ENCODE measurements at places on chromosomes 3 and 15. TPM values are rescaled to one million over a fixed set of nuclear protein-coding genes. Genes with fewer than 3 reads are reported as not detected.

DNA sequence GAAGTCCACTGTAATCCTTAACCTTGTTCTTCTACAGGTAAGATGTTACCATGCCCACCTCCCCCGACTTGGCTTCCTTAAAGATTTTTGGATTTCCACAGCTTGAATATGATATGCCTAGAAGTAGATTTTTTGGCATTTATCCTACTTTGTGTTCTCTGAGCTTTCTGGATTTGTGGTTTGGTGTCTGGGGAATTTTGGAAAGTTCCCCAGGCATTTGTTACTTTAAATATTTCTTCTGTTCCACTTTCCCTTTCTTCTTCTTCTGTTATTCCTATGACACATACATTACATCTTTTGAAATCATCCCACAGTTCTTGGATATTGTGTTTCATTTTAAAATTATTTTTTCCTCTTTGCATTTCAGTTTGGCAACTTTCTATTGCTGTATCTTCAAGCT, 122.1 kb upstream of the TMEM108 start:
- DNase-seq = no peak
- peaks cover 3% of the 10 kb centered on the region for H3K4me1 ChIP-seq
- no peaks in the 10 kb centered on the region for H3K36me3 ChIP-seq
- no peak overlapping the region for H3K27ac ChIP-seq

GRCh38 chr15:80736560-80736959, 41.5 kb downstream of the ABHD17C start:
- H3K27me3 ChIP-seq = no peaks in the 10 kb centered on the region
- no peak overlapping the region for H3K27ac ChIP-seq
- H3K36me3 ChIP-seq = peaks cover 3% of the 10 kb centered on the region
- no peak for DNase-seq
- H3K4me1 ChIP-seq = no peaks in the 10 kb centered on the region

DNA sequence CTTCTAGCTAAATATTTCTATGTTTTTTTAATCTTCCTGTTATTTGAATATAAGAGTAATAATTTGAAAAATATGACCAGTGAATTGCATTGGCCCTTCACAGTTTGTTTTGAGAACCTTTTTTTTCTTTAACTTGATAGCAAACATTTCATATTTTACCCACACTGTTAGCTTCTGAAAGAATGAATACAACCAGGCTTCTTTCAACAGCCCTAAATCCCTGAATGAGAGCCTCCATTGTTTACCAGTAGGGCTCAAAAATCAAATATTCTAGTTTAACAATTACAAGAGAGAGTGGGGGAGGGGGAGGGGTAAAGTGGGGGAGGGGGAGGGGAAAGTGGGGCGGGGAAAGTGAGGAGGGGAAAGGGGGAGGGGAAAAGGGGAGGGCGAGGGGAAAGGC, 14.5 kb upstream of the TOP2B start:
- H3K27me3 ChIP-seq = no peaks in the 10 kb centered on the region
- no peak overlapping the region for H3K4me3 ChIP-seq
- no peak overlapping the region for H3K27ac ChIP-seq
- H3K36me3 ChIP-seq = no peaks in the 10 kb centered on the region
- H3K4me1 ChIP-seq = peaks cover 6% of the 10 kb centered on the region
- DNase-seq = no peak

- DNase-seq = no peak
- H3K27me3 ChIP-seq = no peaks in the 10 kb centered on the region
- no peaks in the 10 kb centered on the region for H3K4me1 ChIP-seq
Measured at GRCh38 chr3:62101488-62101887, 271.9 kb downstream of the FEZF2 start.

DNA sequence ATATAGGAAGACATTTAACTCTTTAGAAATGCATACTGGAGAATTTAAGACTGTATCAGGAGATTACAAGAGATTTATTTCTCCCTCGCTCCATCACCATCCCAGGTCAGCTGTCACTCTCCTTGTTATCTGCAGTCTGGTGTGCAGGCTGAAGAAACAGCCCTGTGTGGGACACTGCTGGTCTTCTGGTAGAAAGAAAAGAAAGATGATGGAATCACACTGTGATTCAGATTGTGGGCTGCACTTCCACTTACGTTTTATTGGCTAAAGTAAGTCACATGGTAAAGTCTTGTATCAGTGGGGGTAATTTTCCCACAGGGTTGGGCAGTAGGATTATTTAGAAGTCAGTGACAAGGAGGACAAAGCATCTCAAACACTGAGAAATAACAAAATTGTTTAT, 18.1 kb upstream of the ATP1B3 start:
- H3K4me1 ChIP-seq = peaks cover 6% of the 10 kb centered on the region
- no peaks in the 10 kb centered on the region for H3K36me3 ChIP-seq
- no peak for DNase-seq
- no peak overlapping the region for H3K4me3 ChIP-seq
- H3K27ac ChIP-seq = no peak overlapping the region

GRCh38 chr15:78422571-78423340, 15.3 kb upstream of the IREB2 start:
- H3K27ac ChIP-seq = no peak overlapping the region
- H3K27me3 ChIP-seq = no peaks in the 10 kb centered on the region
- no peak overlapping the region for H3K4me3 ChIP-seq
- peak; percentile 81 for DNase-seq

- no peaks in the 10 kb centered on the region for H3K27me3 ChIP-seq
- H3K36me3 ChIP-seq = peaks cover 72% of the 10 kb centered on the region
- H3K4me1 ChIP-seq = no peaks in the 10 kb centered on the region
Measured at GRCh38 chr3:187072102-187072501, 67.2 kb downstream of the RPL39L start.

Gene RASSF1
- 9.4 TPM for total RNA-seq

Gene KLF13
- 18.7 TPM for total RNA-seq

DNA sequence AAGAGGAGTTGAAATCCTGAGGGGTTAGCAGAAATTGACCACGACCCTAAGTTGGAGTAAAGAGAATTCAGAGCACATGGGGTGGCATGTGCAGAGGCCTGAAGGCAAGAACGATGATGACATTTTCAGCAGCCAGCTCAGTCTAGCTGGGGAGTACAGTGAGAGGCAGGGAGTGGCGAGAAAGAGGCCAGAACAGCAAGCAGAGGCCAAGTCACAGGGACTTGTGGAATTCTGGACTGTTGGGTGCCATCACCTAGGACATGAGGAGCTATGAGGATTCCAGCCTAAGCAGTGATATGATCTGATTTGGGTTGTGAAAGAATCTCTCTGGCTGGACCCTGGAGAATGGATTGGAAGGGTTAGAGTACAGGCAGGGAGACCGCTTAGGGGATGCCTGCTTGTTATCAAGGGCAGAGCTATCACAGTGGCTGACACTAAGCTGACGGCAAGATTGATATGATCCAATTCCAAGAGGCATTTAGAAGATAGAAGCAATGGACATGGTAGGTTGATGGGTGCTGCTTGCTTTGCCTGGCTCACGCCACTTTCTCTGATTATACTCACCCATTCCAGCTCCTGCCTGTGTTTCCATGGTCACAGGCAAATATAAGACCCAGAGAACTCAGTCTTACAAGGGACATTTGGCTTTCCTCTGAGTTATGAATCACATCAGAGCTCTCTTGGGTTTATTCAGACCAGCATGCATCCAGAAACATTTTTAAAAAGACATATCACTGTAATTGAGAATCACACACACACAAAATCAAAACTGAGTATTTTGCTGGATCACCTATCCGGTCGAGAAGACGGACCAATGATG, 66.4 kb downstream of the LRTM1 start:
- H3K36me3 ChIP-seq = no peaks in the 10 kb centered on the region
- no peaks in the 10 kb centered on the region for H3K4me1 ChIP-seq
- H3K4me3 ChIP-seq = no peak overlapping the region
- H3K27ac ChIP-seq = no peak overlapping the region
- DNase-seq = no peak

Gene MCCC1
- total RNA-seq = 33.4 TPM

- DNase-seq = peak; percentile 53
- H3K36me3 ChIP-seq = no peaks in the 10 kb centered on the region
- H3K4me3 ChIP-seq = no peak overlapping the region
- H3K27me3 ChIP-seq = peaks cover 5% of the 10 kb centered on the region
- no peak overlapping the region for H3K27ac ChIP-seq
Measured at GRCh38 chr3:39234651-39235050, 42.3 kb upstream of the XIRP1 start.

GRCh38 chr3:65581313-65581712, 457.4 kb downstream of the MAGI1 start:
- no peak for DNase-seq
- H3K27ac ChIP-seq = no peak overlapping the region
- H3K4me3 ChIP-seq = no peak overlapping the region
- no peaks in the 10 kb centered on the region for H3K27me3 ChIP-seq
- H3K4me1 ChIP-seq = no peaks in the 10 kb centered on the region

GRCh38 chr3:123627673-123628670, 43.1 kb upstream of the HACD2 start:
- no peak overlapping the region for H3K4me3 ChIP-seq
- no peaks in the 10 kb centered on the region for H3K27me3 ChIP-seq
- H3K4me1 ChIP-seq = no peaks in the 10 kb centered on the region
- no peak for DNase-seq

GRCh38 chr3:146322216-146322817, 71.4 kb upstream of the PLSCR4 start:
- H3K27me3 ChIP-seq = no peaks in the 10 kb centered on the region
- no peak overlapping the region for H3K27ac ChIP-seq
- no peak overlapping the region for H3K4me3 ChIP-seq
- H3K36me3 ChIP-seq = no peaks in the 10 kb centered on the region

Gene FSTL1
- 309 TPM for total RNA-seq

DNA sequence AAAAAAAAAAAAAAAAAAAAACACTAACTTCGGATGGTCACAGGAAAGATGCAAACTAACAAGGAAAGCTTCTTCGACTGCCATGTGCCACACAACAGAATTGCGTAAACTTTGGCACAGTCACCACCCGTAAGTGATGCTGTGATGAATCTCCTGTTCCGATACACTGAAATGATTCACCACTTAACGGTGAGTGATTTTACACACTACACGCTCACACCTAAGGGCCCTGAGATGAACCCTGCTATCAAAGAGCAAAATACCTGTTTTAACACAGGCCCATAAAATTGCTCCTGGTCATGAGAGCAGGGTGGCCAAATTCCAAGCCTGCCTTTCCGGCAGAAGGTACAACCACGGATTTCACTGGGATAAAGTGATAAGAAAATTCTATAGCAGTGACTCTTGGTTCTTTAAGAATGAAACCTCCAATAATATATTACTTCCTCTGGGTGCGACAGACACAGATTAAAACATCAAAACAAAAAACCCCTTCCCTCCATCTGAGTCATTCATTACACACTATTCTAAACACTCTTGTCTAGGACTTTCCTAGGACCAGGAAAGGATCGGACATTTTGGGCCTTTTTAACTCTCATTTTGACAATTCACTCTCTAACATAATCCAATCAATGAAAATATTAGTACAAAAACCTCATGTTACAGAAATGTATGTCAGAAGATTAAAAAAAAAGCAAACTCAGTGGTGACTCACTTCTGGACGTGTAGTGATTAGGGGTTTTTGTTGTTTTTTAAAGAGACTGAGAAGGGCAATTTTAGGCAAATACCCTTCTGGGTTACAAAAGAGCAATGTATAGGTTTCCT, 28.3 kb downstream of the LRIG1 start:
- no peak overlapping the region for H3K27ac ChIP-seq
- H3K27me3 ChIP-seq = no peaks in the 10 kb centered on the region
- no peak overlapping the region for H3K4me3 ChIP-seq
- H3K4me1 ChIP-seq = peaks cover 34% of the 10 kb centered on the region
- no peak for DNase-seq

Gene MESP2
- 0.20 TPM for total RNA-seq

Gene SELENOK
- 54.6 TPM for total RNA-seq

DNA sequence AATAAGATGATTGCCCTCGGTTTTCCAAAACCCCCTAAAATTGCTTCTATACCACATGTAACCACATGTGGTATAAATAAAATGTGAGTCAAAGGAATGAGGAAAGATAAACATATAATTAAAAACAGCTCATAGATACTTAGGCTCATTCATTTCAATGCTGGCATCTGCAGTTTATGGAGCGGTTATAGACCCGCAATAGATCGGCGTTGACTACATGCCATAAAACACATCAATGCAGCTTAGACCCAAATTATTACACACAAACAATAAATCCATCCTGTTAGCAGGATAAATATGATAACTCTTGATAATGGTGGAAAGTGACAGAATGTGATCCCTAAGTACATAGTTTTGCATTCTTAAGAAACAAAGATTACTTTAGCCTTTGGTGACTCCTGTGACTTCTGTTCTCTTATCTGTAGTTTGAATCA, 143.7 kb downstream of the NR2F2 start:
- H3K27me3 ChIP-seq = peaks cover 29% of the 10 kb centered on the region
- H3K4me1 ChIP-seq = no peaks in the 10 kb centered on the region
- H3K27ac ChIP-seq = no peak overlapping the region
- H3K4me3 ChIP-seq = no peak overlapping the region
- no peak for DNase-seq
- no peaks in the 10 kb centered on the region for H3K36me3 ChIP-seq

DNA sequence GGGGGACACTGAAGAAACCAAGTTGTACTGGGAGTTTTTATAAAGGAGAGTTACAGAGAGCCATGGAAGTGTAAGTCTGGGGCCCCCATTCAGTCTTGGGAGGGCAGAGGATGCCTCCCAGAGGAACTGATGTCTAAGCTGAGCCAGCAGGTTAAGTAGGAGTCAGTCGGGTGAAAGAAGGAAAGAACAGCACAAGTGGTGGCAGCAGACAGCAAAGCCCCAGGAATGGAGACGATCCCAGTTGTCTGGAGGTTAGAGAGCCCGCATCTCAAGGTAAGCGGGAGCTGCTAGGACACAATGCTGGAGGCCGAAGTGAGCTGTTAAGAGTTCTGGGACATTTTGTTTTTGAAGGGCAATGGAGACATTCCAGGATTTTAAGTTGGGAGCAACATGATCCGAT, 88.8 kb downstream of the TAMM41 start:
- no peaks in the 10 kb centered on the region for H3K4me1 ChIP-seq
- H3K27me3 ChIP-seq = no peaks in the 10 kb centered on the region
- DNase-seq = peak; percentile 50
- H3K27ac ChIP-seq = peak overlapping the region; percentile 4
- no peak overlapping the region for H3K4me3 ChIP-seq

DNA sequence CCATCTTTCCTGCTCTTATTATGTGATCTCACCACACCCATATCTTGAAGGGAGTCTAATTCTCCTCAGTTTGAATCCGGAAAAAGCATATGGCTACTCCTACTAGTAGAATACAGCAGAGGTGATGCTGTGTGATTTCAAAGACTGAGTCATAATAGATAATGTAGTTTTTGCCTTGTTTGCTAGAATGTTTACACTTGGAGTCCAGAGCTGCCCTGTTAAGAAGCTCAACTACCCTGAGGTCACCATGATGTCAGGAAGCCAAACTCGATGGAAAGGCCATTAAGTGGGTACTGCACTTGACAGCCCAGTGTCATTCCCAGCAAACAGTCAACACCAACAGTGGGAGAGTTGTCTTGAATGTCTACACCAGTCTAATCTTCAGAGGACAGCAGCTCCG, 56.9 kb downstream of the CD200R1L start:
- no peaks in the 10 kb centered on the region for H3K36me3 ChIP-seq
- no peak for DNase-seq
- peaks cover 9% of the 10 kb centered on the region for H3K4me1 ChIP-seq
- no peaks in the 10 kb centered on the region for H3K27me3 ChIP-seq
- H3K4me3 ChIP-seq = no peak overlapping the region

GRCh38 chr15:42185801-42186200, 22.3 kb downstream of the VPS39 start:
- no peaks in the 10 kb centered on the region for H3K4me1 ChIP-seq
- no peak for DNase-seq
- peaks cover 82% of the 10 kb centered on the region for H3K36me3 ChIP-seq
- H3K27ac ChIP-seq = no peak overlapping the region
- no peaks in the 10 kb centered on the region for H3K27me3 ChIP-seq

Gene UBE2E2
- total RNA-seq = 48.8 TPM

- H3K4me3 ChIP-seq = no peak overlapping the region
- H3K4me1 ChIP-seq = peaks cover 3% of the 10 kb centered on the region
- H3K27ac ChIP-seq = no peak overlapping the region
- H3K36me3 ChIP-seq = no peaks in the 10 kb centered on the region
- H3K27me3 ChIP-seq = no peaks in the 10 kb centered on the region
Measured at GRCh38 chr3:4271834-4272233, 31.3 kb upstream of the SETMAR start.

All from endodermal cell (in vitro differentiated cells).